ENCODE measurements at places on chromosomes 7 and 10.

- DNase-seq: no peak
Observed at GRCh38 chr7:137120690-137121089, 222.8 kb downstream of the PTN start.

- DNase-seq: no peak
Observed at GRCh38 chr7:55526770-55527169, 45.5 kb downstream of the VOPP1 start.

DNA sequence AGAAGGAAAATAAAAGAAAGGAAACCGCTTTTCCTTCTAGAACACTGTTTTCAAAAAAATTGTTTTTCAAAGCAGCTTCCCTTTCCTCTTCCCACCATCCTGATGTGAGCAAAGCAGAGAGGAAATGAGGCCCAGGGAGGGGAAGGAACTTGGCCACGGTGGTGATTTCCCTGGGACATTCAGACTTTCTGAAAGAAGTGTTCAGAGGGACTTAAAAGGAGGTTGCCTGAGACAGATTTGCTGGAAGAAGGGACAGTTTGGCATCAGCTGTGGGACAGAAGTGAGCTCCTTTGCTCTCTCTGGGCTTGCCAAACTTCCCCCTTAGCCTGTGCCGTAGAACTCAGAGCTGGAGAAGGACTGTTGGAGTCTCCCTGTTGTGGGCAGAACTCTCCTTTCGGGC is 30.3 kb downstream of the ADCYAP1R1 start:
- DNase-seq: no peak

- no peak for DNase-seq
Observed at GRCh38 chr7:1934017-1934416, 263.9 kb downstream of the ELFN1 start.

- DNase-seq: peak; percentile 76
Observed at GRCh38 chr10:5293691-5294550, 70.8 kb upstream of the UCN3 start.

- DNase-seq: no peak
Observed at GRCh38 chr10:32061440-32061839, 5.2 kb upstream of the KIF5B start.

DNA sequence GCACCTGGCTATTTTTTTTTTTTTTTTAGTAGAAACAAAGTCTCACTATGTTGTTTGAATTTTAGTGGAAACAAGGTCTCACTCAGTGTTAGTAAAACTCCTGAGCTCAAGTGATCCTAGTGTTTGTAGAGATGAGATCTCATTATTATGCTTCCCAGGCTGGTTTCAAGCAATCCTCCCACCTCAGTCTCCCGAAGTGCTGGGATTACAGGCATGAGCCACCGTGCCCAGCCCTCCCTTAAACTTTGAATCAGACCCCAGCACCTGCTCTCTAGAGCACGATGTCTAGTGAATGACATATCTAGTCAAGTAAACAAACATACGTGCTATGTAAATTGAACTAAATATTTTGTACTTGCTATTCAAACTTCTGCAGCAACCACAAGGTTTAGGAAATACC is 105.6 kb upstream of the MYO3A start:
- no peak for DNase-seq

GRCh38 chr10:98332623-98333269 is 64.8 kb upstream of the LOXL4 start:
- DNase-seq: no peak

- DNase-seq: peak; percentile 42
Observed at GRCh38 chr10:93921338-93921737, 27.6 kb downstream of the SLC35G1 start.

DNA sequence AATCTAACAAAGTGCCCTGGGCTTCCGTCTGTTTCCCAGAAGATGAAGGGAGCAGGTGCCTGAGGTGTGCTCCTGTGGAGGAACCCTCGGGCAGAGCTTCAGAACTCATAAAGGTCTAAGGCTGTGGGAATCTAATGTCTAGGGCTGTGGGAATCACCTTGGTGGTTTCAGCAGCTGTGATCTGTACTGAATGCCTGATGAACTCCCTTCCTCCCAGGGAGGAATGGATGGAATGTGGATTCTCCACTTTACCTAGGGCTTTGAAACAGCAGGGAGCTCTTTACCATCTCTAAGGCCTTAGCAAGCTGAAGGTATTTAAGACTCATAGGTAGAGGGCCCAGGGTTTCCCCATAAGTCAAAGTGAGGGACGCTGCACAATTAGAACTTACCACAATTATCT is 36.0 kb upstream of the SEMA3E start:
- DNase-seq: no peak

- DNase-seq: no peak
Observed at GRCh38 chr10:49338604-49339003, 39.6 kb downstream of the C10orf71 start.

DNA sequence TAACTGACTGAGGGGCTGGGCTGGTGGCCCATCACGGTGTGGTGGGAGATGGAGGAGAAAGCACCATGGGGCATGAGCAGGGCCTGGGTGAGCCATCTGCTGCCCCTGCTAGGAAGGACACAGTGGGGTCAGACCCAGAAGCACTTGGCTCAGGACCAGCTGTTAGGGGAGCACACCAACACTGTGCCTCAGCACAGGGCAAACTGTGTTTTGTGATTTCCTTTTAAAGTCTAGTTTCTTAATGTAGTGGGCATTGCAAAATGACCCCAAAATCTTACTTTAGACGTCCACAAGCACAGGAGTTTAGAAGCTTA is 41.2 kb downstream of the NCAPG2 start:
- DNase-seq: no peak

DNA sequence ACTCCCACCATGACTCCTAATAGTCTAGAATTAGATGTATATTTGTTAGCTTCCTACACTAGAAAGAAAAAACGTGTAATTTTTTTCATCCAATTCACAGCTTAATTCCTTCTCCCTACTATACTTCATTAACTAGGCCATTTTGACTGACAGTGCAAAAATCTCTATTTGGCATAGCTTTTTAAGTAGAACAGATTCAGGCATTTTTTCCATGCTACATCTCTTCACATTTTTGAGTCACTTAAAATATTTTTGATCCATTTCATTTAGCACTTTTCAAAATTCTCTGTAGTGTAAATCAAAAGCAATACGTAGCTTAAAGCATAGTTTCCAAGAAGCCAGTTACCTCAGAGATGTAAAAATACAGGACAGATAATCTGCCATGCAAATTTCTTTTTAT is 391.1 kb upstream of the NPVF start:
- no peak for DNase-seq

- no peak for DNase-seq
Observed at GRCh38 chr7:49702099-49702498, 71.3 kb upstream of the VWC2 start.

GRCh38 chr10:87868277-87868676 is 4.9 kb downstream of the PTEN start:
- no peak for DNase-seq

DNA sequence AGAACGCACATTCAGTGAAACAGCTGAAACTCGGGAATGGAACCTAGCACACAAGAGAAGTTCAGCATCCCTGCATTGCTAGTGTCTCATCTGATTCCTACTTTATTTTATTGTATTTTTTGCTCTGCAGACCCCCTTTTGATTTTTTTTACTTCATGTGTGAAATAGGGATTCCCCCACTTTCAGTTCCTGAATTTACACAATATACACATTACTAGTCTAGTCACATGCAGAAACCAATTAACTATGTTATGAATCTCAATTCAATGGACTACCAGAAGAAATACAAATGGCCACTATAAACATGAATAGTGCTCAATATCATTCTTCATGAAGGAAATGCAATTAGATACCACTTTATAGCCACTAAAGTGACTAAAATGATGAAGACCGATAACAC is 386.1 kb upstream of the COBL start:
- no peak for DNase-seq

GRCh38 chr10:1089017-1089689 is 33.0 kb downstream of the WDR37 start:
- DNase-seq: no peak

GRCh38 chr7:158240801-158241200 is 346.8 kb downstream of the PTPRN2 start:
- no peak for DNase-seq

GRCh38 chr7:29626730-29627129 is 63.1 kb downstream of the PRR15 start:
- DNase-seq: no peak

- DNase-seq: no peak
Observed at GRCh38 chr10:87519582-87519981, 14.9 kb downstream of the MINPP1 start.

- no peak for DNase-seq
Observed at GRCh38 chr10:15245530-15245929, 77.0 kb upstream of the NMT2 start.

DNA sequence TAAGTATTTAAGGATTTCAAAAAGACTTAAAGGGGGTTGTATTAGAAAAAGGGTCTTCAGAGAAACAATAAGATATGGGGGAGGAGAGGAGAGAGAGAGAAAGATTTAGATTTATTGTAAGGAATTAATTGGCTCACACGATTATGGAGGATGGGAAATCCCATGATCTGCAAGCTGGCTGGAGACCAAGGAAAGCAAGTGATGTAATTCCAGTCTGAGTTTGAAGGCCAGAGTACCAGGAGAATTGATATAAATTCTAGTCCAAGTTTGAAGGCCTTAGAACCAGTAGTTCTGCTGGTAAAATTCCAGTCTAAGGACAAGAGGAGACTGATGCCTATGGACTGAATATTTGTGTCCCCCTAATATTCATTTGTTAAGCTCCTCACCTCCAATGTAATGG is 20.6 kb upstream of the SLC13A1 start:
- DNase-seq: no peak

DNA sequence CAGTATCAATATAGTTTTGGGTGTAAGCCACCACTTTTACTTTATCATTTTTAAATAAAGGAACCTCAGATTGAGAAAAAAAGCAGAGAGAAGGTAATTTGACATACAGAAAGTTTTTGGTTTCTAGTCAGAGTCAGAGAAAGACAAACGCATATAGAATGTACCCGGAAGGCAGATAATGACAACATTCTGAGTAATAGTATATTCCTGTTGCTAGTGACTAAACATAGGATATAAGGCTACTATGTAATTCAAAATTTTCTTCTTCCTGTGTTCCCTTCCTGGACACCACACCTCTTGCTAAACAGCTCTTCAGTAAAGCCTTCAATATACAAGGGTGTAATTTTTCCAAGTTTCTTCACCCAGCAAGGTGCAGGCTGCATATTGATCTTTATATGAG is 597.6 kb downstream of the PCDH15 start:
- DNase-seq: no peak

DNA sequence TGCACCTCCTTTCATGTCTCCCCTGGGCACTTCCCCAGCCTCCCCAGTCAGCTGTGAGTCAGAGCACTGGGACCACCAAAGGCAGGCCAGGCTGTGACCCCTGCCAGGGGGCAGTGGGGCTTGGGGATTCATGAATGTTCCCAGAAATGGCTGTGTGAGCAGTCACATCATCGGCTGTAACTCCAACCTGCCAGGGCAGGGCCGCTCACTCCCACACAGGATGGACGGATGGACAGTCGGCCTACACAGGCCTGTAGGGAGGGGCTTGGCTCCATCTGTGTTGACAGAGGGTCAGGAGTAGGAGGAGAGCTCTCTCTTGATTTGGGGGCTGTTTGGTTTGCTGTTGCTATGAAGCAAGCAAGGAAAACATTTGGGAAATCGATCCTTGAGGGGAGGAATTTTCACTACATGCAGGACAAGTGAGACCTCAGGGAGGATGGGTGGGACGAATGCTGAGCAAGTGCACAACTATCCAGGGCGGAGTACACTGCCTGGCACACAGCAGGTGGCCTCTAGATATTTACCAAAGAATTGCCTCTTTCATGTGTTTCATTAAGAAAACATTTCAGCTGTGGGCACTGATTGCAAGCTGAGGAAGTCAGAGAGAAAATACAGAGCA is 2.9 kb upstream of the IGFBP1 start:
- no peak for DNase-seq

- no peak for DNase-seq
Observed at GRCh38 chr7:39855325-39855674, 94.8 kb upstream of the CDK13 start.

- DNase-seq: no peak
Observed at GRCh38 chr7:125654076-125654475, 724.5 kb upstream of the POT1 start.

GRCh38 chr7:40836218-40836617 is 701.4 kb downstream of the SUGCT start:
- DNase-seq: no peak

GRCh38 chr7:16817536-16817935 is 12.7 kb upstream of the AGR2 start:
- DNase-seq: no peak

GRCh38 chr7:37452346-37452745 is 3.7 kb upstream of the ELMO1 start:
- DNase-seq: no peak

DNA sequence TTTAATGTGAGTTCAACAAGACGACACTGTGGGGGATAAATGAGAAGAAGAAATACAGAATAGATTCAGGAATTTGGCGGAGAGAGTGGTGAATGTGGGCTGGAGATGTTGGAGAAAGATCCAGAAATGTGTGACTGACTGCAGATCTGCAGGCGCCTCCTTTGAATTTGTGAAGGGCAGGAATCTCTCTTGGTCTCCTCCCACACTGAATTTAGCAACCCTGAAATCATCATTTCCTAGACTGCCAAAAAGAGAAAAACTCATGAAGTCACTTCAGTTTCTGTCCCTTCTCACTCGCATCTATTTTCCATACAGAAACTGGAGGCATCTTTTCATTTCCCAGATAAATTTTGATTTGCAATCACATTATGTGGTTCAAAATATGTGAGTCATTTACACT is 128.7 kb downstream of the GNAI1 start:
- DNase-seq: no peak

DNA sequence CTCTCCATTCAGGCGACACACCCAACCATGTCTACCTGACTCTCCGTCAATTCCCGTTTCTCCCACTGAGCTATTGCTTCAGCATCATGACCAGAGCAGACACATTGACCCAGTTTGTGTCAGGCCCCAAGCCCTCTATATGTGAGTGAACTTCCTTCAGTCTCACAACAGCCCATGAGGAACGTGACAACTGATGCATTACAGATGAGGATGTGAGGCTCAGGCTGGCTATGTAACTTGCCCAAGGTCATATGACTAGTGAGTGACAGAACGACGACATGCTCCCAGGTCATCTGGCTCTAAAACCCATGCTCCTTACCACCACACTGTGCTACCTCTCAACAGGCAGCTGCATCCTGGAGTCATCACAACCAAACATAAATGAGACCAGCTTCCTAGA is 3.7 kb downstream of the TMEM140 start:
- no peak for DNase-seq

DNA sequence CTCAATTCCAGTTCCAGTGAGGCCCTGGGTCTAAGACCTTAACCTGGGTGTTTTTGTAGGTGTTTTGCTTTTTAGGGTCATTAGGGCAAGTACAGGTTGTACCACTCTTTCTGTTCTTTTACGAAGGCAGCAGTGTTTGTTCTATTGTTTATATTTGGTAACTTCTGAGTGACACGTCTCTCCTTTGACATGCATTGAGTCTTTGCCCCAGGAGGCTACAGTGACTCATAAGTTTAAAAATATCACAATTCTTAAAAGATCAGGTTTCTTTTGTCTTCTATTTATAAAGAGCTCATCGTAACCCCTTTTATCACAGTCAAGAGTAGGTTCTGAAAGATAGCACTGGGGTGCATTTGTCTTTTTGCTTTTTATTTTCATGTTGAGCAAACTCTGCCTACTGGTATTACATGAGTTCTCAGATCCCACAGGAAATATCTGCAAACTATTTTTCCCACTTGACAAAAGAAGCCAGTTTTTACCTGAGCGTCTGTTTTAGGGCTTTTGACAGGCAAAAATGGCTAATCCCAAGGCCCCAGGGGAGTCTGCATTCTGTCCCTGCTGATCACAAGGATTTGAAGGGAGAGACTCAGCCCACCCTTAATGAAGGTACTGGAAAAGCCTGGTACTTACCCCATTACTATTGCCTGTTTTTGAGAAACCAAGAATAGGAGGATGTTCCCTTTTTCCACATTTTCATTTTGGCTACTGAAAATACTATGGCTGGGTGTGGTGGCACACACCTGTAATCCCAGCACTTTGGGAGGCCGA is 7.9 kb downstream of the NUDT13 start:
- DNase-seq: no peak
